Naive thymus-derived CD8-positive, alpha-beta T cell (primary cell): ENCODE measurements at places on chromosomes 2 and 18. TPM values are rescaled to one million over a fixed set of nuclear protein-coding genes. Genes with fewer than 3 reads are reported as not detected.

OTOS gene
- not detected for total RNA-seq

CTNNA2 gene
- total RNA-seq, result not detected

ACMSD gene
- not detected for total RNA-seq

MTA3 gene
- total RNA-seq, result 36.7 TPM

CDH2 gene
- not detected for total RNA-seq

RSAD2 gene
- total RNA-seq, result 4.3 TPM

ERMN gene
- 4.8 TPM for total RNA-seq

ATF2 gene
- 62.8 TPM for total RNA-seq

CENPA gene
- 0.44 TPM for total RNA-seq

TXNDC2 gene
- total RNA-seq, result not detected

FTCDNL1 gene
- total RNA-seq, result 2.3 TPM

CNTNAP5 gene
- total RNA-seq, result not detected

TXNDC9 gene
- 29.1 TPM for total RNA-seq

RAB17 gene
- not detected for total RNA-seq

ALPI gene
- not detected for total RNA-seq

UBE2F gene
- 33.9 TPM for total RNA-seq

TANC1 gene
- total RNA-seq, result 0.05 TPM

ARHGEF4 gene
- 10.2 TPM for total RNA-seq

EN1 gene
- total RNA-seq, result not detected

G6PC2 gene
- total RNA-seq, result not detected

NEU2 gene
- total RNA-seq, result not detected

MTCL1 gene
- 0.13 TPM for total RNA-seq

ZBTB7C gene
- not detected for total RNA-seq

SMCHD1 gene
- 215 TPM for total RNA-seq

AOX1 gene
- total RNA-seq, result not detected

RIF1 gene
- 69.4 TPM for total RNA-seq

MTHFD2 gene
- 38.1 TPM for total RNA-seq

REG3A gene
- total RNA-seq, result not detected

HAAO gene
- total RNA-seq, result 0.31 TPM

ASXL3 gene
- not detected for total RNA-seq

KCNE4 gene
- total RNA-seq, result not detected

CREG2 gene
- not detected for total RNA-seq

FIGN gene
- total RNA-seq, result not detected

ACTR1B gene
- 97.8 TPM for total RNA-seq

CCDC85A gene
- not detected for total RNA-seq

B3GNT7 gene
- total RNA-seq, result 0.55 TPM

ABHD1 gene
- 2.7 TPM for total RNA-seq

TTR gene
- not detected for total RNA-seq

ATL2 gene
- total RNA-seq, result 71.8 TPM

WDR7 gene
- total RNA-seq, result 42.7 TPM

IL36A gene
- total RNA-seq, result 2.1 TPM

KCNJ13 gene
- not detected for total RNA-seq

LDLRAD4 gene
- 56.8 TPM for total RNA-seq
